ENCODE measurements at places on chromosomes 2 and 18. TPM values are rescaled to one million over a fixed set of nuclear protein-coding genes. Genes with fewer than 3 reads are reported as not detected.

Gene RIT2
- total RNA-seq: not detected

Gene CFAP221
- not detected for total RNA-seq

Gene EFR3B
- 0.55 TPM for total RNA-seq

Gene ANKRD62
- total RNA-seq: not detected

Gene PARD6G
- total RNA-seq: 32.2 TPM

Gene NEU4
- not detected for total RNA-seq

Gene PRKD3
- total RNA-seq: 32.3 TPM

Gene GREB1L
- total RNA-seq: 1.8 TPM

Gene PXDN
- 133 TPM for total RNA-seq

Gene CXCR4
- total RNA-seq: not detected

Gene RAB6C
- not detected for total RNA-seq

Gene UGT1A9
- not detected for total RNA-seq

Gene RAB31
- 25.5 TPM for total RNA-seq

Gene HOXD11
- total RNA-seq: not detected

Gene IL36G
- 5.0 TPM for total RNA-seq

Gene GPR75
- 0.62 TPM for total RNA-seq

Gene APOB
- not detected for total RNA-seq

Gene PROKR1
- total RNA-seq: not detected

Gene AKAIN1
- not detected for total RNA-seq

Gene CAVIN2
- 2.9 TPM for total RNA-seq

Gene ABCG8
- total RNA-seq: not detected

Gene PCARE
- not detected for total RNA-seq

Gene ATP8B1
- total RNA-seq: 6.3 TPM

Gene METTL21A
- total RNA-seq: 25.5 TPM

Gene COL5A2
- 43.5 TPM for total RNA-seq

Gene FBXO36
- total RNA-seq: 3.7 TPM

Gene FARP2
- 31.3 TPM for total RNA-seq

Gene IGFBP2
- 2.4 TPM for total RNA-seq

Gene ANXA4
- 51.6 TPM for total RNA-seq

Gene IL18RAP
- not detected for total RNA-seq

Gene UPP2
- total RNA-seq: not detected

Gene GPR39
- 7.3 TPM for total RNA-seq

Gene ERICH2
- total RNA-seq: 1.4 TPM

Gene MC2R
- not detected for total RNA-seq

Gene CNDP1
- not detected for total RNA-seq

Gene PLGLB2
- total RNA-seq: 4.1 TPM

Gene MGAT4A
- 0.53 TPM for total RNA-seq

Data from hair follicular keratinocyte (primary cell).